A673 (cell line): ENCODE measurements at places on chromosomes 6 and 20. TPM values are rescaled to one million over a fixed set of nuclear protein-coding genes. Genes with fewer than 3 reads are reported as not detected.
A peak's percentile ranks its signal among the peaks of the same experiment; 100 is the strongest.

- no peak for DNase-seq
Observed at GRCh38 chr6:137258170-137258569, 39.0 kb upstream of the IFNGR1 start.

DNA sequence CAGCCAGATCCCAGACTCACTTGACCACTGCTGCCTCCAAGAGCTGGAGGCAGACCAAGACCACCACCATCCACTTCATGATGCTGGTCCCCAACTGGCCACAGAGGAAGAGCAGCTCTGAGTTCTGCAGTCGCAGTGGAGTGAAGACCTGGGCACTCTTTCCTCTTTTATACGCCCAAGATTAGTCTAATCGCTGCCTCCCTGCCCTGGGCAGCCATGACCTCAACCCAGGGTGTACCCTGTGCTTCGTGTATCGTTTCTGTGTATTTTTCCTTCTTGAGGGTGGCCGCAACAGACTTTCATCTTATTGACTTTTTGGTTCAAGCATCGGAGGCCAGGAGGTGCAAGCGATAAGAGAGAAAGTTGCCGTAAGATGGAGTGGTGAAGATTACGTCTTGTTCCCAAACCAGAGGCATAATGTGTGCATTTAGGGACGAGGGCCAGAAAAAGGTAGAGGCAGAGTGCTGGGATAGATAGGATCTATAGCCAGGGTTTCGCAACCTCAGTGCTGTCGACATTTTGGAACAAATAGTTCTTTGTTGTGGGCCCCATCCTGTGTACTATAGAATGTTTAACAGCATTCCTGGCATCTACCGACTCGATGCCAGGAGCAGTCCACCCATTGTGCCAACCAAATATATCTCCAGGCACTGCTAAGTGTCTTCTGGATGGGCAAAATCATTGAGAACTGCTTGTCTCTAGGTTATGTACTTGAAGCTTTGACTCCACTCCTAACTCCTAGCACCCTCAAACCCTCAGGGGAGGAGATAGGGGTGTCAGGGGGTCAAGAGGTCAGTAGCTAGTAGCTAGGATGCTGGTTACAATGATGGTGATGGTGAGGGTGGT is at the start of gene PGC:
TSS of gene PGC (minus strand) at position 142 of the 846 bp plus-strand sequence. CDS start at position 79, 63 bp downstream.
- no peak for DNase-seq

GRCh38 chr6:44339763-44340625 is 2.5 kb upstream of the SPATS1 start:
- DNase-seq = no peak

DNA sequence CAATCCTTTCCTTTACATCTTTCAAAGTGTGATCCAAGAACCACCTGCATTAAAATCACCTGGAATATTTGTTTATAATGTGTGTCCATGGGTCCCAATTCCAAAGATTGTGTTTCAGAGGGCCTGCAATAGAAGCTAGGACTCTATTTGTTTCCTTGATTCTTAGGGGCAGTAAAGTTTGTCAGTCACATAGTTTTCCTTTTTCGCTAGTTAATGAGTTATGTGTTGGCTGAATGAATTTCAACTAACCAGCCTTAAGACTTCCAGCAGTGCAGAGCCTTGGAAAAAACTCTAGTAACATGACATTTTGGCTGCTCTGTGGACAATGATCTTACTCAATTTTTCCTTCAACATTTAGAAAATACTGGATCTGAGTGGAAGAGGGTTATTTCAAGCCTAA is 11.3 kb downstream of the FAM217A start:
- DNase-seq = no peak

- peak; percentile 4 for DNase-seq
Observed at GRCh38 chr6:48449002-48449401, 338.0 kb upstream of the PTCHD4 start.

- no peak for DNase-seq
Observed at GRCh38 chr6:49118478-49118877, 344.6 kb downstream of the MMUT start.

- DNase-seq = peak; percentile 45
Observed at GRCh38 chr6:33277663-33278391, 904 bp downstream of the B3GALT4 start.

- DNase-seq = no peak
Observed at GRCh38 chr20:32527447-32528055, 57.6 kb downstream of the NOL4L start.

GRCh38 chr6:111992851-111993250 is 61.1 kb upstream of the CCN6 start:
- DNase-seq = peak; percentile 70

DNA sequence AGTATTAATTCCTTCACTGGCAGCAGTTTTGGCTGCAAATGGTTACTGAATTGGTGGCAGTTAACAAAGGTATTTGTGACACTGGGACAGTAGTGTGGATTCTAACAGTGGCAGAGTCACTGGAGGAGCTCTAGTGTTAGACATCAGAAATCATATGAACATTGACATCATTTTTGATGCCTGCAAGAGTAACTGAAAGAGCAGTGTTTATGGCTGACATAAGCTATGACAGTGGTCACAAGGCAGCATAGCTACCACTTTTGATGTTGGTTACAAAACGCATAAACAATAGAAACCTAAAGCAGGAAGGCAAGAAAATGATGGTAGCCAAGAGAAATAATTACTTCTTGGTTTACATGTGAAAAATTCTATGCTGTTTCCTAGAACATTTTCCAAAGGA is 326.7 kb upstream of the MAN1A1 start:
- no peak for DNase-seq

SLC22A3 gene
- total RNA-seq = not detected in 2 replicates

C20orf144 gene
- 0.13 and 0.22 TPM in 2 replicates for total RNA-seq

OR12D3 gene
- not detected in 2 replicates for total RNA-seq

MOG gene
- total RNA-seq = not detected in 2 replicates

C6orf15 gene
- total RNA-seq = not detected in 2 replicates
